Osteocyte (in vitro differentiated cells): ENCODE measurements at places on chromosomes 6 and 20. TPM values are rescaled to one million over a fixed set of nuclear protein-coding genes. Genes with fewer than 3 reads are reported as not detected.

Gene TRIM10
- not detected in 2 replicates for total RNA-seq

Gene PPIL6
- total RNA-seq = 1.9 and 2.2 TPM in 2 replicates

- DNase-seq = no peak
These were observed 167.2 kb downstream of the TTLL2 start for GRCh38 chr6:167492100-167492449.

DNA sequence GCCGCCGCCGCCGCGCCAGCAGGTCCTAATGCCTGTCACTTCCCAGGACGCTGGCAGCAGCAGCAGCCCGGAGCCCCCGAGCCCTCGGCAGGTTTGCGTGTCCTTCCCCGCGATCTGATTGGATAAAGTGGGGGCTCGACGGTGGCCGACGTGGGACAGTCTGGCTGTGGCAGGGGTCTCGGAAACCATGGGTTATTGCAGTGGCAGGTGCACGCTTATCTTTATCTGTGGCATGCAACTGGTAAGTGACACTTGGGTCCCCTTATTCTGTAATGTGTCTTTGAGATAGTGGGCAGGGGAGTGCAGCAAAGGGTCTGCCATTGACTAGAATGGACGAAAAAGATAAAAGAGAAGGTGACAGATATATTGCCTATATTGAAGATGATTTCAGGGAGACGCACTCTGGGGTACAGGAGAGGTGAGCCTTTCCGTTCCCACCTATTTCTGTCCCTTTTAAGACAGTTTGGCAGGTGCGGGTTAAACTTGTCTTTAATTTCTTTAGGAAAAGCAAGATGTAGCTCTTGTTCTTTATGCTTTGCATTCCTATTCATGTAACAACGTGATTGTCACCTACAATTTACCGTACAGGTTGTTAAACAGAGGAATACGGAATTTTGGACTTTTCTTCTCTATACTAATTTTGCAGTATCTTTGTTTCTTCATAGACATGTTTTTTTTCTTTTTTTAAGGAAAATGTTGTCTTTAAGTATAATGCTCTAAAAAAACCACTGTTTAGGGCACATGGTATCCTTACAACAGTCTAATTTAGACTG is 535 bp downstream of the NKAIN2 start:
- DNase-seq = peak; percentile 85

DNA sequence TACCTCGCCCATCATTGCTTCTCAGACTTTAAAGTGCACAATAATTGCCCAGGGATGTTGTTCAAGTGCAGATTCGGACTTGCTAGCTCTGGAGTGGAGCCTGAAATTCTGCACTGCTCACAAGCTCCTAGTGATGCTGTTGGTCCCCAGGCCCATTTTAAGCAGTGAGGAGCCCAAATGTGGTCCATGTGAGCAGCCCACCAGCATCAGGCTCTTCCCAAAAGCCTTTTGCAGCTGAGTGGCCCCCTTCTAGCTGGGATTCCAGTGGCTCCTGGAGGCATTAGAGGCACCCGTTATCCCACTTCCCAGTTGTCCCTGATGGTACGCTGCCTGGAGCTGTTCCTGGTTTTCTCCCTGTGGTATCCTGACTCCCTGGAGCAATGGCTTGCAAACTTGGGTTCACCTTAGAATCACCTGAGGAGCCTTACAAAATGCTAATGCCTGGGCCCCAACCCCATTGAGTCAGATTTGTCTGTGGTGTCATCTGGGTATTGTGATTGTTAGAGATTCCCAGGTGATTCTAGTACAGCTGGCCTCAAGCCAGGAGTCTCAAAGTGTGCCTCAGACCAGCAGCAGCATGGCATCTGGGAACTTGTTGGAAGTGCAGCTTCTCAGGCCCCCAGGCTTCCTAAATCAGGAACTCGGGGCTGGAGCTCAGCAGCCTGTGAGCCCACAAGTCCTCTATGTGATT is 186.9 kb upstream of the SLC24A3 start:
- DNase-seq = peak; percentile 65

Gene MYLK2
- 0.10 and 0.27 TPM in 2 replicates for total RNA-seq

Gene OXT
- total RNA-seq = not detected in 2 replicates

GRCh38 chr6:1499777-1500176 is 109.9 kb upstream of the FOXC1 start:
- DNase-seq = no peak

GRCh38 chr6:67535946-67536345 is 1099.1 kb upstream of the ADGRB3 start:
- DNase-seq = no peak

Gene VSTM2L
- 14.6 and 14.7 TPM in 2 replicates for total RNA-seq

- DNase-seq = no peak
These were observed 51.7 kb downstream of the TTI1 start for GRCh38 chr20:37981568-37981967.

GRCh38 chr6:39530201-39530759 is 194.9 kb downstream of the KIF6 start:
- DNase-seq = no peak

Gene TEAD3
- 43.1 and 44.8 TPM in 2 replicates for total RNA-seq

DNA sequence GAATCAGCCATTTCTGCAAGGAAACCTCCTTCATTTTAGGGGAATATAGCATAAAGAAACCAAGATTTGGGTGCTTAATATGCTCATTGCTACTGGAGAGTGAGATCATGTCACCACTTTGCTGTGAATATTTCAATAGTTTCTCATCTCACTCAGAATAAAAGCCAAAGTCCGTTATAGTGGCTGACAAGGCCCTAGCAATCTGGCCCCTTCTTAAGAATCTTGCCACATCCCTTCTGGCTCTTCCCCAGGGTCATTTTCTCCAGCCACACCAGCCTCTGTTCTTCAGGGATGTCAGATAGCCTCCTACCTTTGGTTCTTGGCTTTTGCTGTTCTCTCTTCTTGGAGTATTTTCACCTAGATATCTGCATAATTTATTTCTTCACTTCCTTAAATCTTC is 24.8 kb upstream of the MLIP start:
- no peak for DNase-seq

Gene TBCC
- total RNA-seq = 23.4 and 23.8 TPM in 2 replicates

Gene MCCD1
- total RNA-seq = not detected in 2 replicates

- DNase-seq = no peak
These were observed 253.7 kb upstream of the SUPT3H start for GRCh38 chr6:45631396-45631795.

DNA sequence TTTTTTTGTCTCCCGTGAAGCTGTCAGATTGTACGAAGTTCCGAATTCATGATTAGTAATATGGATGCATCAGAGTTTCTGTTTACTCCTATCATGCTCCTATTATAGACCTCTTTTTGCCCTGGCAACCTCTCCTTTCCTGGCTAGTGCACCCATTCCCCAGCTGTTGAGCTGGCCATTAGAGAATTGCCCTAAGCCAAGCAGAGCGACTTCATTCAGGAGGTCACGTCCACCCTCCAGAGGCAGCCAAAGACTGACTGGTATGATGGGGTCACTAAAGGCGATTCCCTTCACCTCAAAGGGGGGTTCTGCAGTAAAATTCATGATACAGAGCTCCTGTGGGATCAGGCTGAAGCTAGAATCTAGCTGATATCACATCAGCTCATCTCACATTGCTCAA is 351.9 kb downstream of the BTBD3 start:
- no peak for DNase-seq

GRCh38 chr6:119895626-119896025 is 546.1 kb upstream of the MAN1A1 start:
- DNase-seq = no peak

- no peak for DNase-seq
These were observed 119.4 kb upstream of the TSHZ2 start for GRCh38 chr20:52852714-52853113.

Gene C20orf141
- total RNA-seq = not detected in 2 replicates

GRCh38 chr6:95521181-95521580 is 56.2 kb upstream of the MANEA start:
- DNase-seq = no peak

DNA sequence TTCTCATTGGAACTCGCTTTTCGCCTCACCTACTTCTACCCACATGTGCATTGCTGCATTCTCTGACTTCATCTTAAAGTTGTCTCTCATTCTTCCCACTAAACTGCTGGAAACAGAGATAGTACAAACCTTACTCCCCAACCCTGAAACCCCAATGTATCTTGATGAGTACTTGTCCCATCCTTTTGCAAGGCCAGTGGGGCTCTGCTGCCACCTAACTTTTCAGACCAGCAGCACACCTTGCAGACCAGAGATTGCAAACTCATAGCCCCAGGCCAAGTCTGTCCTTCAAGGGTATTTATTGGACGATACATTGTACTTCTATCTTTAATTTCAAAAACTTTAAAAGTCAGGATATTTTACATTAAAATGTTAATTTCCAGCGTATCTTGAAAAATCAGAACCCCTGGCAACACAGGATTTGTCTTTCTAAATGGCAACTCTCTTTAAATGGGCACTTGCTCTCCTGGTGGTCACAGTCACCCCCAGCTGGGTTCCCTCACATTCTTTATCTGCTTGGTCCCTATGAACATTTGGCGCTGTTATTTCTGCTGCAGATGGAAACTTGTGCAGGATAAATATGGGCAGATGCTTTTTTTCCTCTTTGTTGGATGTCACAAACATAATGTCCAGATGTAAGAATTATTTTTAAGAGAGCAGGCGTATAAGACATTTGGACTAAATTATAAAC is 83.9 kb downstream of the SOD2 start:
- no peak for DNase-seq

GRCh38 chr6:36607683-36608386 is 13.7 kb downstream of the SRSF3 start:
- DNase-seq = no peak

DNA sequence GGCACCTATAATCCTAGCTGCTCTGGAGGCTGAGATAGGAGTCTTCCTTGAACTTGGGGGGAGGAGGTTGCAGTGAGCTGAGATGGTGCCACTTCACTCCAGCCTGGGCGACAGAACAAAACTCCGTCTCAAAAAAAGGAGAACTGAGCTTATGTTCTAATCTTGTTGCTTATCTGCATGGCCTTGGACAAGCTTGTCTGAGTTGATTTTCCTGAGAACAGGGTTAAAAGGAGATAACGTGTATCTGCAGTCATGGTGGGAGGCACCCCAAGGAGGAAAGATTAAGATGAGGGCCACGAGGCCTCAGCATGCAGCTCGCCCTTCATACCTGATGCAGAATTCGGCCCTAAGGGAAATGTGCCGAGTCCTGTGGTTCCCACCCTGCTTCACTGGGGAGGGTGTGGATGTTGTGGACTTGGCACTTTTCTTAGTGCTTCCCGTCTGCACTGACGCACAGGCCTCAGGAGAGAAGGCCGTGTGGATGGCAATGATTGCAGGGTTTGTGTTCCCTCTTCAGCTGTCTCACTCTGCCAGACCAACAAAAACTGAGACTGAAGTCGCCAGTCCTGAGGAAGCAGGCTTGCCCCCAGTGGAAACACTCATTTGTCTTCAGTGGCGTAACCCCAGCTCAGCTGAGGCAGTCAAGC is 56.3 kb downstream of the EZR start:
- DNase-seq = no peak

GRCh38 chr6:135322427-135323201 is 141.5 kb downstream of the MYB start:
- DNase-seq = no peak

- no peak for DNase-seq
These were observed 42.0 kb downstream of the JARID2 start for GRCh38 chr6:15287670-15288375.

- DNase-seq = peak; percentile 97
These were observed at the start of gene NQO2 for GRCh38 chr6:2999618-3000557. Gene NQO2, plus strand, starts transcription at chr6:2999894. Its CDS starts 6,659 bp downstream, at chr6:3006553.

GRCh38 chr6:6713657-6714056 is 125.1 kb downstream of the LY86 start:
- DNase-seq = no peak
